Kidney capillary endothelial cell (primary cell): ENCODE measurements at places on chromosomes 3 and 15.

DNA sequence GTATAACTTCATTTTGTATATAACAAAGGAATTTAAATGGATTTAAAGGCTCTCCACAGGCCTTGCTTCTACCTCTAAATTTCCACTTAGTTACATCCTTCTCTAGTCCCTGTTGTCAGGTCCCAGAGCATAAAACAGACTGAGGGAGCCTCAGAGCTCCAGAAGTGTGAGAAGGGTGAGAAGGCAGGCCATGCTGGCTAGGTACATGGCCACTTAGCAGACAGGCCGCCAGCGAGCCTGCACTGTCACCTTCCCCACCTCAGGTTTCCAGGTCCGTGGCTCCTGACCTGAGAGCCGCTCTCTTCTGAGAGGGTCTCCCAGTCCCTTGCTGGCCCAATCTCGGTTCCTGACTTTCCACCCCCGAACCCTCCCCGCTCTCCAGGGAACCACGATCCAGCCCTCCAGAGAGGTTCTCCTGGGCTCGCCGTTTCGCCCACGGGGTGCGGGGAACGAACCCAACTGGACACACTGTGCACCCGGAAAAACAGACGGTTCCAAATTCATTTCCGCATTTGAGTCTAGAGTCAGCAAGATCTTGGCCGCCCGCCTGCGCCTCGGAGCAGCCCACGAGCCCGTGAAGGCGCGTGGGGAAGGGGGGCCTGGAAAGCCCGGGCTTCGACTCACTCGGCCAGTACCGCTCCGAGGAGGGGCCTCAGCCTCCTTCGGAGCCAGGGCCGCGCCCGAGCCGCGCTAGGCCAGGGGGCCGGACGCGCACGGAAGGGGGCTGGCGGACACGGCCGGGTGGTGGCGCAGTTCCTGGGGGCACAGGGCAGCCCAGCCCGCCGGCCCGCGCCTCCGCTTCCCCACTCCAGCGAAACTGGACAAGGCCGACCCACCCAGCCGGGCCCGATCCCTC is 16.7 kb upstream of the SOX2 start:
- no peak for DNase-seq

GRCh38 chr15:63075984-63076713 is 33.6 kb downstream of the TPM1 start:
- no peak for DNase-seq

- no peak for DNase-seq
Measured at GRCh38 chr15:66865622-66866611, 163.9 kb downstream of the SMAD6 start.

DNA sequence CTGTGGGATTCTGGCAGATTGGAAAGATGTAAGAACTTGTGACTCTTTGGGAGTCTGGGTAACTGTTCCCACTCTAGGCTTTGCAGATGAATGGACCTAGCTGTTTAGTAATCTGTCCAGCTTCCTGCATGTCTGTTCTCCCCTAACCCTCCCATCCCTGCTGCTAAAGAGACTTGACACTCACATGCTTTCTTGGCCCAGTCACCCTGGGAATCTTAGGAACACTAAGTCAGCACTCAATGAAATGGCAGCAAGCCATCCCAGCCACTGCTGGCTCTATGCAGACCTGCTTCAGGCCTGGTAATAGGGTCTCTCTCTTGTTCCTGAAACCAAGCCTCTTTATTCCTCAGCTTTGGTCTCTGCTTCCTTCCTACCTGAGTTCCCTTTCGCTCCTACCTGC is 63.7 kb upstream of the THSD4 start:
- no peak for DNase-seq
